ENCODE measurements at places on chromosomes 3 and 15.

GRCh38 chr3:42198709-42199108 lies 67.3 kb downstream of the CCK start:
- no peak for DNase-seq

GRCh38 chr3:187616307-187616972 lies 53.8 kb downstream of the SST start:
- peak; percentile 7 for DNase-seq

DNA sequence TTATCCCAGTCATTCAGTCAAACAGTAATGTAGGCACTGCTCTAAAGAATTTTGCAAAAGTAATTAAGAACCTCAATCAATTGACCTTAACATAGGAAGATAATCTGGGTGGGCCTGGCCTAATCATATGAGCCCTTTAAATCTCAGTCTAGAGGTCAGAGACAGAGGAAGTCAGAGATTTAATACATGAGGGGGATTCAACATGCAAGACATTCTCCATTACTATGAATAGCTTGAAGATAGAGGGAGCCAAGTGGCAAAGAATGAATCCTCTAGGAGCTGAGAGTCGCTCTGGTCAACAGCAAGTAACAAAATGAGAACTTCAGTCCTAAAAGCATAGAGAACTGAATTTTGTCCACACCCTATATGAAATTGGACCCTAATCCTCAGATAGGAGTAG lies 39.0 kb upstream of the MBNL1 start:
- no peak for DNase-seq

GRCh38 chr15:31974855-31975829 lies 55.2 kb upstream of the CHRNA7 start:
- peak; percentile 36 for DNase-seq

GRCh38 chr15:28977377-28978010 lies 91.7 kb downstream of the APBA2 start:
- DNase-seq = no peak

GRCh38 chr3:19348941-19349564 lies 200.7 kb downstream of the KCNH8 start:
- peak; percentile 2 for DNase-seq

- no peak for DNase-seq
Observed at GRCh38 chr3:123524981-123525380, 59.9 kb downstream of the HACD2 start.

- DNase-seq = no peak
Observed at GRCh38 chr15:41941644-41942415, 30.5 kb downstream of the EHD4 start.

- DNase-seq = no peak
Observed at GRCh38 chr3:37661615-37662306, 199.9 kb upstream of the CTDSPL start.

- no peak for DNase-seq
Observed at GRCh38 chr3:49465270-49466034, 4.6 kb upstream of the DAG1 start.

DNA sequence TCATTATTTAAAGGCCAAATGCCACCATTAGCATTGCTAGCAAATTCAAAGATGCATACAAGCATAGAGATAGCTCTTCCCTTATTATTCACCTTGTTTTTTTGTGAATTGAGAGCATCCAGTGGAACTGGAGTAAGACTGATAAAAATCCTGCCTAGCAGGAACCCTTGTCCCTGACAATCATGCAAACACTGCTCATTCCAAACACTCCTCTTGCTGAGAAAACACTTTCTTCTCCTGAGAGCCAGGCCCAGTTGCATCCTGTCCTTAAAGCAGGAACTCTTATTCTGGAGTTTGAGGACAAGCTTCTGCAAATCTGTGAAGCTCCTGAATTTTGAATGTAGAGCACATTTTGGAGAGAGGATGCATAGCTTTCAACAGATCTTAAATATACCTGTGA lies 49.3 kb upstream of the KCNMB2 start:
- DNase-seq = no peak

GRCh38 chr3:122635789-122636188 lies 44.9 kb upstream of the PARP14 start:
- no peak for DNase-seq

- DNase-seq = no peak
Observed at GRCh38 chr3:14803101-14803980, 15.4 kb upstream of the FGD5 start.

DNA sequence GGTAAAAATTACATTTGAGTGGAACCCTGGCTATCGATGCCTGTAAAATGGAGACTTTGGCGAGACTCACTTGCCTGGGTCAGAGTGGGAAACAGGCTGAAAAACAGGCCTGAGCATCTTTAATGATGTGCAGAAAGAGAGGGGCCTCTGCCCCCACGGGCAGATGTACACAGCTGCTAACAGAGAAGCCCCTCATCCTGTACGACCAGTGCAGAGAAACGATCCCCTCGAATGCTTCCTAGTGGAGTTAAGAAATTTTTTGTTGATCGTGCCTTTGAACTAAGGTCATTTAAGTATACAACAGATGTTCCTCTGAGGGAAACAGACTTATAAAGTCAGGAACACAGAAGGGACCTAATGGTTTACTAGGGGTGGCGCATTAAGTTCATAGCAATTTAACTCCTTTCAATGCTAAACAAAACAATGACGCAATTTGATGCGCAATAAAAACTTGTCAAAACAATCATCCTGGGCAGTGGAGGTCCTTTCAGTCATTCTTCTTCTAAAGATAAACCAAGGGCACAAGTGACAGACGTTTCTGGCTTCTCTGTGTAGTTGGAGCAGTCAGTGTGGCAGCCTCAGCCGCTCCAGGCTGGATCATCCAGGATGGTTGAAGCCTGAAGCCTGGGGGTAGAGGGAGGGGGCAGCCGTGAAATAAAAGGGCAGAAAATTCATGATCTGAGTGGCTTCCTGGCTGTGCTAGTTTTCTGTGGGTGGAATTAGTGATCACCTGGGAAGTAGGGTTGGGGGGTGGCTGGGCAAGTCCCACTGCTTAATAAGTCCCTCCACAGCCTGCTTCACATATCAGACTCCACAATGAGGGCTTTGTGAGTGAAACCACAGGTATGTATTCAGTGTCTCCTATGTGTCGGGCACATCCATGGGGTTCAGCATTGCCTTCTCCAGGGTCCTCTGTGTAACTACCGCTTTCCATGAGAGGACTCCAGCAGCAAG lies 50.8 kb upstream of the MRPS22 start:
- no peak for DNase-seq

GRCh38 chr15:82900511-82901060 lies 51.9 kb downstream of the HOMER2 start:
- no peak for DNase-seq

GRCh38 chr15:101244036-101244781 lies 7.6 kb downstream of the CHSY1 start:
- no peak for DNase-seq

DNA sequence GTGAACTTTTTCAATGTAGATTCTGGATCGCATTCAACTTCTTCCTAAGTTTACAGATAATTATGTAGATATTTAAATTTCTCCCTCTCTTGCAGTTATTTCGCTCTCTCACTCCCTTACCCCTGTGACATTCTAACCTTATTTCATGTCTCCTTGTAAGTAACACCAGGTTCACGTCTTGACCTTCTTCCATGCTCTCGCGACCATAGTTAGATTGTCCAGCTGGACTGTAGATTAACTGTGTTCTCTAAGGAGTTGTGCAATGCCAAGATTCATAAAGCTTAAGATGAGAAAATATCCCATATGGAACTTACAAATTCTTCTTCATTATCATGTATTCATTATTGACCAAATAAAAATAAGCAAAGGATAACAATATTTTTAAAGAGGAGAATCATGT lies 430.5 kb downstream of the GABRG3 start:
- no peak for DNase-seq

GRCh38 chr3:8709801-8710507 lies 23.6 kb upstream of the CAV3 start:
- no peak for DNase-seq

- DNase-seq = no peak
Observed at GRCh38 chr15:36886191-36886590, 214.2 kb downstream of the MEIS2 start.

- DNase-seq = no peak
Observed at GRCh38 chr15:50613600-50613999, 67.1 kb upstream of the USP50 start.

- DNase-seq = no peak
Observed at GRCh38 chr15:86059851-86060250, 19.8 kb upstream of the AGBL1 start.

- DNase-seq = no peak
Observed at GRCh38 chr3:172766241-172766640, 15.7 kb downstream of the ECT2 start.

DNA sequence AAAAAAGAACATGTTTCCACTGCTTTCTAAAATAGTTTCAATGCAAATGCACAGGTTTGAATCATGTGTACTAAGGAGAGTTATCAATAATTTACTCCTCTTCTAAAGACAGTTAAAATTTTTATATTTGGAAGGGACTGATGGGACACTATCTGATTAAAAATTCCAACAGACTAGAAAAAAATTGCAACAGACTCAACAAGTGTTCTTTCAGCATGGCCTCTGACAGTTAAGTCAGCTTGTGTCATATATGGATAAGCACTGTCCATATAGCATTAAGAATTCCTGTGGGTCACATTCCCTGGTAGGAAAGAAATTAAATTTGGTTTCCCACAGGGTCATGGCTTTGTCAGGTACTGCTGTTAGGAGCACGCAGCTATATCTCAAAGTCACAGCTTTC lies 96.8 kb downstream of the OSBPL10 start:
- no peak for DNase-seq

GRCh38 chr3:177835917-177836316 lies 638.6 kb upstream of the TBL1XR1 start:
- DNase-seq = no peak

GRCh38 chr3:62369476-62369743 lies 3.9 kb downstream of the FEZF2 start:
- DNase-seq = no peak

DNA sequence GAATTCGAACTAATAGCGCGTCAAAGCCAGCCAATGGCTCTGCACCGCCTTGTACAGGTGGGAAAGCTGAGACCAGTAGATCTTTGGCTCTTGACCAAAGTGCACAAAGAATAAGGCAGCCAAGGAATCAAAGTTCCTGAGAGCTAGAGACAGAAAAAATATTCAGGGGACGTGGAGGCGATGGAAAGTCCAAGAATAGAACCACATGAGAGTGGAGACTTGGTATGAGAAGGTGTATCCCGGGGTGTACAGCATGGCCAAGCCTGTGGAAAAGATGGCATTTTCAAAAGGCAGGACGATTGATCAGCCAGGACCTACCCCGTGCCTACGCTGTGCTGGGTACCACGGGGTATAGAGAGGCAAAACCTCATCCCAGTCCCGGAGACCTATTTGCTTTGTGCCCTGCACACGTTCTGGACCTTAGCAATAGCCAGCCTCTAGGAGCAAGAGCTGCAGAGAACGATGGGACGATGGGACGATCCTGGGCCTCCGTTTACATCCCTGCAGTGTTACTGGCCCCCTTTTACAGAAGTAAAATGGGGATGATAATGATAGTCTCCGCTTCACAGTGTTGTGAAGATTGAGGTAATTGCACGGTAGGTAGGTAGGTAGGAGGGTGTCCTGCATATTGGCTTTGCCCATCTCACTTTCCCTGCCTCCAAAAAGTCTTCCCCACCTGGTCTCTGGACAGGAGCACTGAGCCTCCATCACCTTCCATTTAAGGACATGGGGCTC lies 583 bp upstream of the RBSN start:
- peak; percentile 3 for DNase-seq

DNA sequence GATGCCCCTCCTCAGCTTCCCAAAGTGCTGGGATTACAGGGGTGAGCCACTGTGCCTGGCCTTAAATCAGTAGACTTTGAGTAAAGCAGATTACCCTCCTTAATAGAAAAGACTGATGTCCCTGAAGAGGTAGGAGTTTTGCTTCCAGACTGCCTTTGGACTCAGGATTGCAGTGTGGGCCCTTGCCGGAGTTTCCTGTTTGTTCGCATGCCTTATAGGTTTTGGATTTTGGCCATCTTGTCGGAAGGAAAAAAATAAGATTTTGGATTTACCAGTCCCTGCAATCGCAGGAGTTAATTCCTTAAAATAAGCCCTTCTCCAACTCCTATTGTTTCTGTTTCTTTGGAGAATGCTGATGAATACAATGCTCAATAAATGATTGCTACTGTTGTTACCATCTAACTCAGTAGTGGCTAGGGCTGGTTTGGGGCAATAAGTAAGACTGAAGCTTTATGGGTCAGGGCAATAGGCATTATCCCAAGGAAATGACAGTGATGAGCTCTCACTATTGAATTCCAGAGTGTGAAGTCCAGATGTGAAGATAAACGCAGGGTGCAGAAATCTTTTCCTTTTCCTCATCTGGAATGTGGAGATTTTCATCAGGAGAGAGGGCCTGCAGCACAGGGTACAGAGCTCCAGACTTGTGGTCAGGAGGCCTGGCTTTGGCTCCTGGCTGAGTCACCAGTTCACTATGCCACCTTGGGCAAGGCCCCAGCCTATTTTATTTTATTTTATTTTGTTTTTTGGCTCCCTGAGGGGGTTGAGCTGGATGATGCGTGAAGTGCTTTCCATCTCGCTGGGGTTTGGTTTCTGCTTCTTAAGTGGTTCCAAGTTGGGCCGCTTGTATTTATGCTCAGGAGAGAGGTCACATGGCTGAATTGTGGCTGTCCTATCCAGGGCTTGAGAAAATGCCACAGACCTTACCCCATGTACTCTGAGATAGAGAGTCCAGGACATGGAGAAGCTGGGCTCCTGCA lies 25.3 kb downstream of the FOXL2 start:
- DNase-seq = no peak
